Stimulated activated CD4-positive, alpha-beta T cell treated with anti-CD3 and anti-CD28 coated beads, Interleukin-1b, Interleukin-23, amount 100 ng/mL, for 24 hours (primary cell): ENCODE measurements at places on chromosomes 1 and 21.

DNA sequence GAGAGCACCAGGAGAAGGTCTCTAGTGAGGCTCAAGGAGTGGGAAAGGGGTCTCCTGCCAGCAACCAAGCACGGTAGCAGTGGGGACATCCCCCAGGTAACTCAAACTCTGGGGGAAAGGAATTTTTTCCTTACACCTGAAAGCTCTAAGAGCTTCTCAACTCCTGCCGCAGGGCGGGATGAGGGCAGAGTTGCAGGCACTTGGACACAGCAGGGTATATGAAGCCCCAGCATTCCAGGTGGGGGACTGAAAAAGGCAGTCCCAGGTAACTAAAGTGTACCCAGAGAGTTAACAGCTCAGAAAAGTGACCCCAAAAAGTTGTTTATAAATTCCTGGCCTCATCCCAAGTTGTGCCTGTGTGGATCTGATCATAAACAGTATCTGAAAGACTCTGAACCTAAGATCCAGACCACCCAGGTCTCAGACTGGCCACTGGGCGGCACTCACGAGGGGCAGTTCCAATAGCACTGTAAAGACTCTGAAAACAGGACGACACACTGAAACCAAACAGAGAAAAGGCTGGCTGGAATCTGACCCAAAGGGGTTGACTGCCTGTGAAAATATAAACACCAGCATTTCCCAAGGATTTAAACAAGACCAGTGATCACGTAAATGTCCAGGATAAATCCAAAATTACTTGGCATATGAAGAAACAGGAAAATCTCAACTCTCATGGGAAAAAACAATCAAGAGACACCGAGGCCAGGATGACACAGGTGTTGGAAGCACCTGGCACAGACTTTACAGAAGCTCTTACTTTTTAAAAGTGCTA, 47.5 kb downstream of the HSF2BP start:
- DNase-seq: no peak

- no peak for DNase-seq
Observed at GRCh38 chr1:119799599-119800177, 11.6 kb downstream of the REG4 start.

GRCh38 chr1:215992620-215993019, 425.5 kb downstream of the KCTD3 start:
- DNase-seq: no peak

GRCh38 chr1:203178821-203179666, 3.4 kb upstream of the MYBPH start:
- DNase-seq: no peak

- no peak for DNase-seq
Observed at GRCh38 chr1:182206626-182207239, 145.2 kb upstream of the ZNF648 start.

DNA sequence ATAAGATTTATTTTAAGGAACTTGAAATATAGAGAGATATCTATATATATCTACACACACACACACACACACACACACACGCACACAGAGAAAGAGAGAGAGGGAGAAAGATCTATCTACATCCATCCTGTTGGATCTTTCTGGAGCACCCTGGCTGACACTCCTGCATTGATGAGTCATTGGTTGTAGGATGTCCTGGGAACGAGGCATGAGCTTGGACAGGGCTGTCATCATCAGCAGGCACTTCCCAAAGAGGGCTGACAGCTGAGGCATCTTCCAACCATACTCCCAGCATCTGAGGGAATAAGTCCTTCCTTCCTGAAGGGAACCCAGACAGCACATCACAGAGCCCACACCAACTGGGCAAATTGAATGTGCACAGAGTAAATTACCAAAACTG, 99.1 kb upstream of the ERG start:
- DNase-seq: no peak

- no peak for DNase-seq
Observed at GRCh38 chr1:184604152-184604900, 150.3 kb downstream of the EDEM3 start.
